Adrenal gland (tissue), 19 donors: ENCODE measurements at places on chromosomes 13 and 19.

DNA sequence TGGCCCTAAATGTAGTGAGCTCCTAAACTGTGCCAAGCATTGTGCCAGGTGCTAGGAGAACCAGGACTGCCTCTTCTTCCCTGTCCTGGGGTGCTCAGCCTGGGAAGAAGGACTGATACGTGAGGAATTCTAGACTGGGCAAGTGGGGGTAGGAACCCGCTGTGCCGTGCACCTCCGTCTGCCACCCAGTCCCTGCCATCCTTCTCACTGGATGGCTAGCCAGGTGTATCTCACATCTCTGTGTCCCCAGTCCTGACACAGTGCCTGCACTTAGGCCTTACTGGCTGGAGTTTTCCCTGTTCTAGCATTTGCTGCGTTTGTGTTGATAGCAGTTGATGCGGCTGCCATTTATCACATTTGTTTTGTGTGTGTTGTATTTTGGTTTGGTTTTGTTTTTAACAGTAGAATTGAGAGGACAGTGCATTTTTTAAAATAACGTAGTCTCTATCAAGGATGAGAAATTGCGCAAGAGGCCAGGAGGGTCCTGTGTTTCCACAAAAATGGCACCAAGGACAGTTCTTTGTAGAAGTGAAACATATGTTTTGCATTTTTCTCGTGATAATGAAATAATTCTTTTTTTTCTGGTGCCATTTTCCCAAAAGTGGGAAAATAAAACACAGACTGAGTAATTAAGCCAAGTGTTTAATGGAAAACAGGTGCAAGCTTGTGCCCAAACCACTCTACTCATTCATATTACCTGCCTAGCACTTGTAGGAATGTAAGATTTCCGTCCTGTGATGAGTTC is 4.7 kb upstream of the GPR183 start:
- DNase-seq = no peak

- DNase-seq = no peak
These were observed 767 bp upstream of the GPR18 start for GRCh38 chr13:99258946-99259345.

- no peak for DNase-seq
These were observed 232.9 kb upstream of the PCDH20 start for GRCh38 chr13:61648547-61648946.

GRCh38 chr13:42494157-42494556 is 79.8 kb upstream of the TNFSF11 start:
- no peak for DNase-seq

GRCh38 chr19:40752257-40752781 is 1.3 kb downstream of the SNRPA start:
- DNase-seq = no peak

DNA sequence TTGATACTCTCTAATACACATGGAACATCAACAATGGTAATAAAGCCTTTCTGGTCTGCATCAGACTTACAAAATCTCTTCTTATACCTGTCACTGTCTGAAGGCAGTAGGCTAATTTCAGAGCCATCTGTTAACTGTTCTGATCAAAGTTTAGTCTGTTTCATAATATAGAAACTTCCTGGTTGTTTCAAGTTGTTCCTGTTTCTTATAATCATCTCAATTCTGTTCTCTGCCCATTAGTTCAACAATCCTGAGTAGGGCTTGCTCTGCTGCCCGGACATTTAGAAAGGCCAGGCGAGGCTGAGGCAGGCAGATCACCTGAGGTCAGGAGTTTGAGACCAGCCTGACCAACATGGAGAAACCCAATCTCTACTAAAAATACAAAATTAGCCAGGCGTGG is 5.4 kb upstream of the ZSCAN5A start:
- no peak for DNase-seq

GRCh38 chr13:84867246-84867645 is 932.0 kb downstream of the SLITRK6 start:
- DNase-seq = no peak

GRCh38 chr19:42281146-42281826 is 12.2 kb downstream of the CIC start:
- peak; percentile 69 for DNase-seq

DNA sequence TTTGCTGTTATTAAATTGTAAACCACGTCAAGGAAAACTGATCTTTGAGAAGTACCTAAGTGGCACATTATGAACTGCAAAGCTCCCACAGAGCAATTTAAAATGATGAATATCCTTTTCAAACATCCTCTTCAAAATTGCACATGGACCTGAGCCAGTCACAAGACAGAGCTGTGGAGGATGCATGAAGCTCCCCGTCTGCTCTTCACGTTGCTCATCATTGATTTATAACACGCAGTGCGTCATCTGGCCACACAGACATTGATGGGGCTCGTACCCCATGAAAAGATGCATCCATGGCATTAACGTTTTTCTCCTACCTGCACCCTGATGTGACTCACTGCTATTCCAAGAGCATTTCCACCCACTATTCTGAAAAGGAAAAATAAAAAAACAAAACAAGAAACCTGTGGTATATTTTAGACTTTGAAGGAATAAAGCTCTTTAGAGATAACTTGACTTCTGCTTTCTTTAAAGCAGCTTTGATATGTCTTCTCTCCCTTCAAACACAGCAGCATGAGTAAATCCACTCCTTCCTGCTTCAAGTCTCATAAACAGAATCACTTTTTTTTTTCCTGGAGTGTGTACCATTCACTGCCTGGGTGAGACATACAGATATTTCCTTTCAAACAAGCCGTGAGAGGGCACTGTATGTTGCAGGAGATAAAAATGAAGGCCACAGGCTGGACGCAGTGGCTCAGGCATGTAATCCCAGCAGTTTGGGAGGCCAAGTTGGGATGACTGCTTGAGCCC is 7.2 kb upstream of the SERTM1 start:
- no peak for DNase-seq

- no peak for DNase-seq
These were observed 147.9 kb downstream of the KATNAL1 start for GRCh38 chr13:30159446-30159839.

DNA sequence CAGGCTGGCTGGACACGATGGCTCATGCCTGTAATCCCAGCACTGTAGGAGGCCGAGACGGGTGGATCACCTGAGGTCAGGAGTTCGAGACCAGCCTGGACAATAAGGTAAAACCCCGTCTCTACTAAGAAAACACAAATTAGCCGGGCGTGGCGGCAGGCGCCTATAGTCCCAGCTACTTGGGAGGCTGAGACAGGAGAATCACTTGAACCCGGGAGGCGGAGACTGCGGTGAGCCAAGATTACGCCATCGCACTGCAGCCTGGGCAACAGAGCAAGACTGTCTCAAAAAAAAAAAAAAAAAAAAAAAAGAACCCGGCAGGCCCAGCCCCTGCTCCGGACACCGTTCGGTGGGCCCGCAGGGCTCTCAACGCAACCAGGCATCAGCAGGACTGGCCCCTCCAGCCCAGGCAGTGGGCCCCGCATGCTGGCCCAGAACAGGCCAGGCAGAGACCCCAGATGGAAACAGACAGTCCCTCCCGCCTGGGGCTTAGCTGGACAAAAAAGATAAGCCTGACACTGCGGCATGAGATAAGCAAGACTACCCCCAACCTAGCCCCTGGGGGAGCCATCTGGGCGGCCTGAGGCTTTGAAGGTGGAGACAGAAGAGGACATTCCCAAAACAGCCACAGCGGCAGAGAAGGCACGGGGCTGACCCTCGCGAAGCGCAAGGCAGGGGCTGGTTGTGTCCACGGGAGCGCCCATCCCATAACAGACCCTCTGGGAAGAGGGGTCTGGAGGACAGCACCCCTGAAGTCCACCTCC is 11.6 kb downstream of the REXO1 start:
- no peak for DNase-seq
